Ascending aorta (tissue), 2 donors: ENCODE measurements at places on chromosomes 12 and 14.
A peak's percentile ranks its signal among the peaks of the same experiment; 100 is the strongest.

- no peak overlapping the region for H3K4me3 ChIP-seq
- no peaks in the 10 kb centered on the region for H3K27me3 ChIP-seq
- no peaks in the 10 kb centered on the region for H3K36me3 ChIP-seq
- H3K27ac ChIP-seq, result no peak overlapping the region
- no peak for DNase-seq
- no peaks in the 10 kb centered on the region for H3K4me1 ChIP-seq
These were observed 94.0 kb downstream of the C12orf50 start for GRCh38 chr12:87935216-87935615.

DNA sequence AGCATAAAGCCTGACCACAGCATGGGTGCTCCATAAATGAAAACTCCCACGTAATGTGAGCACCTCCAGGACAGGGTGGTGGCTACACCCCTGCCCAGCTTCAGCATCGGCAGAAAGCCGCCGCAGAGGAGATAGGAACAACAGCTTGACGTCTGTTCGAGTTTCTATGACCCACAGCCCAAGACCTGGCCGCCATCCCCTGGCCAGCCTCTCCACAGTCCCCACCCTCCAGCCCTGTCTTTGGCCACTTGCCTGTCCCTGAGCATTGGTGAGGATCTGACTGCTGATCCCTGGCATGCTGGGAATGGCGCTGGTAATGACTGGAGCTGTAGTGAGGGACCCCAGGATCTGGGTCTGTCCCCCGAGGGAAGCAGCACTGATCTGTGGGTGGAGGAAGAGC is 21.3 kb downstream of the POU6F1 start:
- peaks cover 37% of the 10 kb centered on the region for H3K36me3 ChIP-seq
- H3K4me3 ChIP-seq, result no peak overlapping the region
- no peaks in the 10 kb centered on the region for H3K4me1 ChIP-seq
- no peak overlapping the region for H3K27ac ChIP-seq

GRCh38 chr14:105536691-105537579 is 10.6 kb downstream of the TMEM121 start:
- DNase-seq, result no peak
- H3K27ac ChIP-seq, result no peak overlapping the region
- no peaks in the 10 kb centered on the region for H3K4me1 ChIP-seq

- H3K27me3 ChIP-seq, result no peaks in the 10 kb centered on the region
- no peaks in the 10 kb centered on the region for H3K36me3 ChIP-seq
- peaks cover 12% of the 10 kb centered on the region for H3K4me1 ChIP-seq
- DNase-seq, result peak; percentile 84
These were observed at the start of gene TMTC1 for GRCh38 chr12:29783773-29784666. TMTC1 (minus strand) TSS chr12:29783942; CDS start chr12:29783751, 191 bp downstream.

GRCh38 chr14:66498311-66498710 is 9.6 kb upstream of the GPHN start:
- H3K36me3 ChIP-seq, result no peaks in the 10 kb centered on the region
- H3K4me1 ChIP-seq, result no peaks in the 10 kb centered on the region
- H3K27me3 ChIP-seq, result no peaks in the 10 kb centered on the region
- no peak overlapping the region for H3K4me3 ChIP-seq
- no peak overlapping the region for H3K27ac ChIP-seq
- DNase-seq, result no peak

GRCh38 chr14:56886471-56887062 is 76.3 kb upstream of the OTX2 start:
- H3K36me3 ChIP-seq, result no peaks in the 10 kb centered on the region
- no peak overlapping the region for H3K4me3 ChIP-seq
- no peaks in the 10 kb centered on the region for H3K4me1 ChIP-seq
- no peak overlapping the region for H3K27ac ChIP-seq
- H3K27me3 ChIP-seq, result no peaks in the 10 kb centered on the region

DNA sequence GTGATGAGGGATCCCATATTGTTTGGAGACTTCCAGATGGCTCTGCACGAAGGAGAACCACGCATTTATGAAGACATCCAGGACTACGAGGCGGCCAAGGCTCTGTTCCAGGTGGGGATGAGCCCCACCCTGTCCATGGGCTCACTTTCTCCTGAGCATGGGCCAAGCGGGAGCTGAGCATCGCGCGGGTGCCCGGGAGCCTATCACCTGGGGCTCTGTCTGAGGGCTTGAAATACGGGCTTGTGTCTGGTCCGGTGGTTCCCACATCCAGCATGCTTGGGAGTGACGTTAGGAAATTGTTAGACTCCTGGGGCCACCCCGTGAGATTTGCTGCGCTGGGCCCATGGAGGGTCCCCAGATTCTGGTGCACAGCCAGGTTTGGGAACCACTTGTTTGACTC is 92.9 kb downstream of the CCDC92 start:
- H3K36me3 ChIP-seq, result no peaks in the 10 kb centered on the region
- no peaks in the 10 kb centered on the region for H3K4me1 ChIP-seq
- H3K27ac ChIP-seq, result no peak overlapping the region
- no peaks in the 10 kb centered on the region for H3K27me3 ChIP-seq
- no peak overlapping the region for H3K4me3 ChIP-seq

DNA sequence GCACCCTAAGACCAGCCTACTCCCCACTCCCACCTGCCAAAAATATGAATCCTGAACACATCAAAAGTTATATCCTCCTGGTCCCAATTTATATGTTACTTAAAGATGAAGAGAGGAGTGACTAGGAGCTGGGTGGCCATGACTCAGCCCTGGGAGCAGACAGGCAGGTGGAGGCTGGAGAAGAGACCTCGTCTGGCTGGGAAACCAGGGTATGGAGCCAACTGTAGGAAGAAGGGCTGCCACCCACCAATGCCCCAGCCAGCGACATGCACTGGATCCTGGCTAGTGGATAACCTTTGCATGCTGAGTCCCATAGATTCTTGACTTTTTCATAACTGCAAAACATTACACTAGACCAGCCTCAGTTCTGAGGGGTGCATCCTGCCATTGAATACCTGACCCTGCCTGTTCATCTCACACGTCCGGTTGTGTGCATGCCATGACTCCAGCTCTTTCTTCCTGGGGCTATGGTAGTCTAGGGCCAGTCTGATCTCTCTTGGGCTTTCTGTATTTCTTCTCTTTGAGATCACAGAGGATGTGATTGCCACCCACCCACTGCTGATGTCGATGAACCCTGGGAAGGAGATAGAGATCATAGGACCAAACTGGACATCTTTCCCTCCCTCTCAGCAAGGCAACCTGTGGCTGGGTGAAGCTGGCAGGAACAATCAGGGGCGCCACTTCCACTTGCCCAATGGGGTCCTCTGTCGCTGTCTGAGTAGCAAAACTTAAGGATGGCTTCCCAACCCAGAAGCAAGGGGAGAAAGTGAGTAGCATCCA is 69.6 kb upstream of the DDX11 start:
- no peak overlapping the region for H3K4me3 ChIP-seq
- no peaks in the 10 kb centered on the region for H3K4me1 ChIP-seq
- H3K27ac ChIP-seq, result no peak overlapping the region
- no peaks in the 10 kb centered on the region for H3K27me3 ChIP-seq
- no peaks in the 10 kb centered on the region for H3K36me3 ChIP-seq

DNA sequence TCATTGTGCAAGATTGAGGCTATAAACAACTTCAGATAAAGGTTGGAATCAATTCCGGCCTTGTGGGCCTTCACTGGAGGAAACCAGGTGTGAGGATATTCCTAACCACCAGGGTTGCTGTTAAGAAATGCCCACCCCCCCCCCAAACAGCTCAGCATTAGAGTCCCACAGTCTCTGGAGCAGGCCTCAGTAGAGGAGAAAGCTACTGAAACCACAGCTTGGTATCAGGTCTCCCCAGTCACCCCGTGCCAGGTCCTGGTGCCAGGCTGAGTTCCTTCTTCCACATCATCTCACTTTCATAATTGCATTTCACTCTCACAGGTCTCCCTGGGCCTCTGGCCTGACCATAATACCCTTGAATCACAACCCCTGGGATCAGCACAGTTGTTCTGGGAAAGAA is 12.5 kb downstream of the GALNT6 start:
- no peaks in the 10 kb centered on the region for H3K27me3 ChIP-seq
- DNase-seq, result no peak
- no peaks in the 10 kb centered on the region for H3K4me1 ChIP-seq
- H3K36me3 ChIP-seq, result no peaks in the 10 kb centered on the region
